ENCODE measurements at places on chromosomes 3 and 15. TPM values are rescaled to one million over a fixed set of nuclear protein-coding genes. Genes with fewer than 3 reads are reported as not detected.

DNA sequence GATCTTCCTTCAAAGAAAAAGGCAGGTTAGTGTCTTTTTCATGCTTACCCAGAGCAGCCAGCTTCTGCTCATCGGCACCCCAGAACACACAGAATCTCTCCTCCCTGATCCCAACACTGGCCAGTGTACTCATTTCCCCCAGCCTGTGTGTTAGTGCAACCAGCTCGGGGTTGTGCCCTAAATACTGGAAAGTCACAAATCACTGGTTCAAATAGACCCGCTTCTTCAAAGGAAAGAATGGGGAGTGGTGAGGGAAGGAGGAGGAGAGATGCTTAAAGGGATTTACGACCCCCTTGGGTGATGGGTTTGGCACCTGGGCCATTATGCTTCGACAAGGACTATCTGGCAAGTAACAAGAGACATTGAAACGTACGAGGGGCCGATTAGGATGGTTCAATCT lies 114.0 kb downstream of the FOXB1 start:
- H3K4me1 ChIP-seq = peaks cover 11% of the 10 kb centered on the region
- H3K36me3 ChIP-seq = no peaks in the 10 kb centered on the region
- H3K27ac ChIP-seq = no peak overlapping the region
- H3K27me3 ChIP-seq = no peaks in the 10 kb centered on the region
- H3K4me3 ChIP-seq = no peak overlapping the region
- DNase-seq = no peak

Gene SEMA5B
- total RNA-seq = 5.3 TPM

- no peaks in the 10 kb centered on the region for H3K36me3 ChIP-seq
- H3K27ac ChIP-seq = no peak overlapping the region
- no peaks in the 10 kb centered on the region for H3K27me3 ChIP-seq
- H3K4me3 ChIP-seq = no peak overlapping the region
These were observed 585.1 kb upstream of the SUCLG2 start for GRCh38 chr3:68239542-68239941.

DNA sequence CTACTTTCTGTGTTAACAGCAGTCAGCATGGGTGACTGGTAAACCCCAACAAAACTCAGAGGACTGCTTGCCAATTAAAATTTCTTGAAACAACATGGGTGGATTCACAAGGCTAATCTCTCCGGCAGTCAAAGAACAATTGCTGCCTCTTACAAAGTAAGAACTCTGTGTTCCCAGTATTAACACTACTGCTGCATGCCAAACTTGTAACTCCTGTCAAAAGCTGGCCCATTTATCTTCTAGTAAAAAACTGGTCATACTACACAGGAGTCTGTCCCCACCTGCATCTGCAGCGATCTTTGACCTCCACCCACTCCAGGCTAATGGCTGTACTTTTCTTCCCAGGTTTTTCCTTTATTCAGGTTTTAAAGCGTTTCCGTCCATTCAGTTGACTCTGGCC lies 8.7 kb upstream of the ZNF589 start:
- peaks cover 34% of the 10 kb centered on the region for H3K4me1 ChIP-seq
- DNase-seq = peak; percentile 73
- peak overlapping the region; percentile 89 for H3K27ac ChIP-seq
- no peaks in the 10 kb centered on the region for H3K36me3 ChIP-seq
- H3K4me3 ChIP-seq = no peak overlapping the region

DNA sequence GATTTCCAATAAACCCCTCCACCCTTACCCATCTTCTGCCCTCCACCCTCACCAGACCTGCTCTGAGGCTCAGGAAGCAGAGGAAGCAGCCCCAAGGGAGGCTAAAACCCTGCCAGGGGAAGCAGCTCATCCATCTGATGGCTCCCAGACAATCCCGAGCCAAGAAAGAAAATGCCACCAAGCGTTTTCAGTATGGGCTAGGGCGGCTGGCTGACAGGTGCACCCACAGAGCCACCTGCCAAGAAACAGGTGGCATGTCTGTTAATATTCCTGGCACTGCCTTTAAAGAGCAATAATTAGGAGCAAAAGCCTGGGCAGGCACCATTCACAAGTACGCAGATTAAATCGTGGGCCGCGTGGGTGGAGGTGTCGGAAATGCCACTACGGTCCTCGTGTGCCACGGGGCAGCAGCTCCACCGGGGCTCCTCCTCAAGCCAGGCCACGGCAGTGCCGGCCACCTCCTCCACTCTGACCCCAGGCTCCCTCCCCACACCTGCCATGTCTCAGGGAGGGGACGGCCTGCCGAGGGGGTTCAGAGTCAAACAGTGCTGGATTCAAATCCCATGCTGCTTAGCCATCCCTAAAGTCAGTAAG lies 23.9 kb upstream of the GRIP2 start:
- H3K36me3 ChIP-seq = no peaks in the 10 kb centered on the region
- H3K27ac ChIP-seq = no peak overlapping the region
- H3K27me3 ChIP-seq = no peaks in the 10 kb centered on the region
- no peak overlapping the region for H3K4me3 ChIP-seq

- peaks cover 24% of the 10 kb centered on the region for H3K36me3 ChIP-seq
- no peak overlapping the region for H3K27ac ChIP-seq
- H3K27me3 ChIP-seq = no peaks in the 10 kb centered on the region
- no peak overlapping the region for H3K4me3 ChIP-seq
These were observed 28.4 kb upstream of the SHC4 start for GRCh38 chr15:48992096-48992495.

- H3K36me3 ChIP-seq = no peaks in the 10 kb centered on the region
- H3K4me3 ChIP-seq = no peak overlapping the region
- peaks cover 31% of the 10 kb centered on the region for H3K4me1 ChIP-seq
- no peaks in the 10 kb centered on the region for H3K27me3 ChIP-seq
- no peak for DNase-seq
These were observed 51.1 kb downstream of the PSMD6 start for GRCh38 chr3:63972196-63972595.

Gene IQCF5
- not detected for total RNA-seq

- no peaks in the 10 kb centered on the region for H3K27me3 ChIP-seq
- no peaks in the 10 kb centered on the region for H3K4me1 ChIP-seq
- no peaks in the 10 kb centered on the region for H3K36me3 ChIP-seq
- DNase-seq = no peak
- no peak overlapping the region for H3K27ac ChIP-seq
These were observed 82.2 kb downstream of the C3orf70 start for GRCh38 chr3:185070491-185071286.

Gene RAF1
- 151 TPM for total RNA-seq

Gene GPR149
- total RNA-seq = not detected

All from thyroid gland (tissue), 4 donors.